ENCODE measurements at places on chromosomes 16 and 17.

GRCh38 chr17:17782523-17783115, 54.2 kb downstream of the SREBF1 start:
- no peak for DNase-seq

- no peak for DNase-seq
Observed at GRCh38 chr17:9050801-9051401, 29.6 kb downstream of the NTN1 start.

GRCh38 chr16:74738113-74738541, 36.5 kb downstream of the FA2H start:
- no peak for DNase-seq

DNA sequence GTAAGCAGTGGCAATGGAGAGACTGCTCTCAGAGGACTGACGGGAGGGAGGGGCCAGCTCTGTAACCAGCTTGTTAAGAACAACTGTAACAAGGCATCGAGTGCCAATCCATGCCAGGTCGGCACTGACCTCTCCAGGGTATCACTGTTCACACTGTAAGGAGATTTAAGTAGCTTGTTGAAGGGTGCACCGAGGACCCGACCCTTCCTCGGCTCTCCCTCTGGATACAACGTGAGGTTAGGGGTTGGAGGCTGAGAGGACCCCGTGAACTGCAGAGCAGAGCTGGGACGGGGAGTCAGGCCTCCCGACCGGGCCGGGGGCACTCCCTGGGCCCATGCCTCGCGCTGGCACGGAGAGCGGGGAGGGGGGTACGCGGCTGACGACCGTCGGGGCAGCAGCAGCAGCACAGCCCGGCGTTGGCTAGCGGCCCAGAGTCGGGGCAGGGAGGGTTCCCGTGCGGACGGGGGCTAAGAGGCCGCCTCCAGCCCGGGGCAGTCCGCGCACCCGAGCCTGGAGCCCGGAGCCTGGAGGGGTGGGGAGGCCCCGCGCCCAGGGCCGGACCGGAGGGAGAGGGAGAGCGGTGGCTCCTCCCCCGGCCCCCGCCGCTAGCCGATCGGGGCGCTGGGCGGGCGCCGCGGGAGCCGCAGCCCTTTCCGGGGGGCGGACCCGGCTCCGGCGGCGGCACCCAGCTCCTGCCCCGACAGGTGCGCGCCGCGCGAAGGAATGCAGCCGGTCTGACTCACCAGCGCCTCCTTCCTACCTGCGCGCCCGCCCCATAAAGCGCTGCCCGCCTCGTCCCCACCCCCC, at the start of gene ITGB4:
ITGB4 (plus strand) TSS at position 804 of the 807 bp plus-strand sequence. CDS start 3,245 bp downstream, outside the sequence.
- peak; percentile 55 for DNase-seq

Data from globus pallidus (tissue), 1 donor.